ENCODE measurements at places on chromosomes 7 and 10.

- DNase-seq = no peak
Measured at GRCh38 chr7:18221377-18222293, 194.0 kb upstream of the PRPS1L1 start.

- DNase-seq = no peak
Measured at GRCh38 chr10:218798-219197, 83.5 kb downstream of the ZMYND11 start.

DNA sequence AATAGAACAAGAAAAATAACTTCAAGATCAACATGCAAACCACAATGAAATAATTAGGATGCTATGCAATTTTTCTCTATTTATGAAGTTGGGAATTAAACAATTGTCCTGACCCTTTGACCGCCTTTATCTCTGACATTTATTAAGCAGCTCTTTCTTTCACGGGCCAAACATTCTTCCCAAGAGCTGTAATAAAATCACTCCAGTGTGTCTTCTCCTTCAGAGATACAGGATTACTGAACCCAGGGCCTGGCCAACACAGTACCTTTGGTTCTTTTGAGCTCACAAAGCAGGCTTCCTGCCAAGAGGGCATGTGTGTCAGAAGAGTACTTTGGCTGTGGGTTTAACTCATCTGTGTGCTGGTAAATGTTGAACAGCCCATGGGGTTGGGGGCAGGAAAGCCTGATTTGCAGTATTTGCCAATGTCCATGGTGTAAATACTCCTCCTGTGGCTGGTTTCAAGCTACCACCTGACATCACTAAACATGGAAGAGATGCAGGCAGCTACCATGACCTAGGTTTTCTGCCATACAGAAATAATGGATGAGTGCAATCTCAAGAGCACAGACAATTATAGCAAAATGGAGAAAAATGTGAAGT is 121.7 kb downstream of the FANK1 start:
- DNase-seq = no peak

GRCh38 chr10:53009961-53010907 is 237.7 kb upstream of the MBL2 start:
- DNase-seq = no peak

DNA sequence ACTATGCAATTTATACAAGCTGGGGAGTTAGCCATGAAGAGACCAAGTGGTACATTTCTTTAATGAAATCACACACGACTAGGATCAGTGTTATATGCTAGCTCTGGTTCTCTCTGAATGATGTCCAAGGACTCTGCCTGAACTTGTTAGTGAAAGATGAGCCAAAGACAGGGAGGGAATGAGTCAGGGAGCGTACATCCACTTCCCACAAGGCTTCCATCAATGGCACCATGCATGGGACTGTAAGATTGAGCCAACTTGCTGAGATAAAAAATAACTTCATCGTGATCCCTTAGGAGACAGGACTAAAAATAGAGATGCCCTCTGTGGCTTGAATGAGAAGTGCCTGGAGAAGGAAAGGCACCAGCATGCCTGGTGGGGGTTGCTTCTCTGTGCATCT is 629.7 kb downstream of the ACTR3B start:
- DNase-seq = no peak

DNA sequence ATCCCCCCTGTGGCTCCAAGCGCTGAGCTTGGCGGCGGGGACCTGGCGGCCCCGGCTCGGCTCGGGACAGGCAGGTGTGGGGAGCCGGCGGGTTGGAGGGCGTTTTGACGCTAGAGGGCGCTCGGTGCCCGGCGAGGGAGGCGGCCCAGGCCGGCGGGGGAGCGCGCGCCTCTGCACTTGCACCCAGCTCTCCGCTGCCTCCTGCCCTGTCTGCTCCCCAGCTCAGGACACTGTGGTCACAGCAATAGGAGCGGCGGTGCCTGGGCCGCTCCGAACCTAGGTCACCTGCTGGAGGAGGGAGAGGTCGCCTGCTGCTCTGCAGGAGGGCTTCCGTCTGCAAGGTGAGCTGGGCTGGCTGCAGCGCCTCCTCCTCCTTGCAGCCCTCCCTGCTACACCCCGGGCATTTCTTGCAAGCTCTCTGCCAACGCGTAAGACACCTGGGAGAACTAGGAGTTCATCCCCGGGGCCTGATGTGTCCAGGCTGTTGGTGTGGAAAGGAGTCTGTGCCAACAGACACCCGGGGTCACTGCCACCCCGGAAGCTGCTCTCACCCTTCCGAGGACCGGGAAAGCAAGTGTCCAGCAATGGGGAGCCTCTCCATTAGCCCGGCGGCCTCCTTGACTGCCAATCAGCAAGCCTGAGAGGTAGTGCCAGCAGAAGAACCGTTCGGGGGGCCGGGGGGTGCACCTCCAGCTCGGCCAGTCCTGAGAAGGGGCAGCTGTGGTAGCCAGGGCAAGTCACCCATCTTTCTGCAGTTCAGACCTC is 620.4 kb downstream of the GALNT17 start:
- DNase-seq = peak; percentile 14

- no peak for DNase-seq
Measured at GRCh38 chr10:12418725-12419261, 69.4 kb downstream of the CAMK1D start.

- DNase-seq = no peak
Measured at GRCh38 chr10:132492323-132493025, 45.1 kb upstream of the INPP5A start.

GRCh38 chr7:91685544-91685943 is 195.0 kb downstream of the MTERF1 start:
- DNase-seq = no peak

DNA sequence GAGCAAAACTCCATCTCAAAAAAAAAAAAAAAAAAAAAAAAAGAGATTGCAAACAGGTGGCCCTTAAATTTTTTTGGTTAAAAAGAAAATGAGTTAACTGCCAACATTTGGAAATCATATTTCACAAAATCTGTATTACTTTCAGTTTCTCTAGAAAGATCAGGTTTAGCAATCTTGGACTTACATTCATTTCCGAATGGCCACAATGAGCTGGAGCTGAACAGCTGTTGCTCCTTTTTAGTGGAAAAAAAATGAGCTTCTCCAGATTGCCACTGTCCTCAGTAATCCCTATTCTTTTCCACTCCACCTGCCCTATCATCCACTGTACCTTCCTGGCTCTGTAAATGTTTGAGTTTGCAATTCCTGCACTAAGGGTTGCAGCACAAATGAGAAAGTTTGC is 43.6 kb downstream of the RAB11FIP2 start:
- DNase-seq = no peak

GRCh38 chr7:34187798-34188307 is 282.5 kb downstream of the BMPER start:
- no peak for DNase-seq

DNA sequence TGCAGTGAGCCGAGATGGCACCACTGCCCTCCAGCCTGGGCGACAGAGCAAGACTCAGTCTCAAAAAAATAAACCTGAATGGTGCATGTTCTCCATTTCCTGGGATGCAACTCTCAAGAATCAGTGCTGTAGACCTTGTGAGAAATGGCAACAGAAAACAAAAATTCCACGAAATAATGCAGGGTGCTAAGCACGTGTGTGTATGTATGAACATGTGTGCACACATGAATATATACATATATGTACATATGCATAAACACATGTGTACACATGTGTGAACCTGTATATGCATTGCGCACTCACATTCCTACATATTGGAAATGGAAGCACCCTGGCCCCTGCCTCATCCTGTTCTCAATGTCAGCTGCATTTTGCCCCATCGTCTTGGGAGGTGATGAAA is 548.5 kb downstream of the TCERG1L start:
- no peak for DNase-seq

GRCh38 chr10:61179771-61180170 is 235.8 kb upstream of the RHOBTB1 start:
- DNase-seq = no peak

- DNase-seq = no peak
Measured at GRCh38 chr10:114821915-114822443, 399 bp downstream of the FHIP2A start.

DNA sequence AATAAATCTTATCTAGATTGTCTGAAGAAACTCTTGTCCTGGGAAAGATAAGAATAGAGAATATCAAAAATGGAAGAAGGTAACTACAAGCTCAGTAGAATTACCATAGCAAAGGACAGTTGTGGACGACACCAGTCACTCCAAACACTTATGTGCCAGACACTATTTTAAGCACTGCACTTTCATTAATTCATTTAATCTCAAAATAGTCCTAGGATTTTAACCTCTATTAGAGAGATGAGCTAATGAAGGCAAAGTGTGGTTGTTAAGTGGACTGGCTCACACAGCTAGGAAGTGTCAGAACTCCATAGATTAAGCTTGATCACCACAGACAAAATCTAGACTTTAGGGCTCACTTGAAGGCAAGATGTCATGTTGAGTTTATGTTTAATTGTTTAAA is 168.9 kb downstream of the CDC14C start:
- no peak for DNase-seq

GRCh38 chr7:12661581-12661980 is 25.9 kb upstream of the ARL4A start:
- DNase-seq = no peak

DNA sequence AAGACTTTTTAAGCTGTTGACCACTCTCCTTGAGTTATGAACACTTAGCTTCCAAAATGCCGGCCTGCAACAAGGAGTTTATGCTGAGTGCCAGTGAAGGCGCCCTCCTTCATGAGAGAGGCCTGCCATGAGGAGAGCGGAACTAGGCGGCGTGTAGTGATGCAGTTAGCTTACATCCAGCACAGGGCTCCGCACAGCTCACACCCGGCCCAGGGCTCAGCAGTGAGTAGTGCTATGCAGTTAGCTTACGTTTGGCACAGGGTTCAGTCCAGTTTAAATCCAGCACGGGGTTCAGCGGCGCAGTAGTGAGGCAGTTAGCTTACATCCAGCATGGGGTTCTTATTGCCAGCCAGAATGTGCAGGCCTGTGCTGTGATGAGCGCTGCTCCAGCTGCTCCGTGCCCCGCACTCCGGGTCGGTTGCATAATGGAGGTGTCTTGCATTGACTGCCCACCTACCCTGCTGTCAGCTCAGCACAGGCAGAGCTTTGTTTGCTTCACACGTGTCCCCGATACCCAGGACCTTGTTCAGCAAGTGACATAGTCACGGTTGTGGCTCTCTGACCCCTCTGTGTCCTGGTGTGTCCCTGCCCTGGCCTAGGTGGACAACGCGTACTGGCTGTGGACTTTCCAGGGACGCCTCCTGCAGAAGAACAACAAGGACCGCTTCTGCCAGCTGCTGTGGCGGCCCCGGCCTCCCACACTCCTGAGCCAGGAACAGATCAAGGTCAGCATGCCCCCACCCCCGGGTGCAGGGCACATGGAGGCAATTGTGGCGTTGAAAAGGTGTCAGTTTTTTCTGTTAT is 21.9 kb downstream of the EIF3B start:
- DNase-seq = no peak

DNA sequence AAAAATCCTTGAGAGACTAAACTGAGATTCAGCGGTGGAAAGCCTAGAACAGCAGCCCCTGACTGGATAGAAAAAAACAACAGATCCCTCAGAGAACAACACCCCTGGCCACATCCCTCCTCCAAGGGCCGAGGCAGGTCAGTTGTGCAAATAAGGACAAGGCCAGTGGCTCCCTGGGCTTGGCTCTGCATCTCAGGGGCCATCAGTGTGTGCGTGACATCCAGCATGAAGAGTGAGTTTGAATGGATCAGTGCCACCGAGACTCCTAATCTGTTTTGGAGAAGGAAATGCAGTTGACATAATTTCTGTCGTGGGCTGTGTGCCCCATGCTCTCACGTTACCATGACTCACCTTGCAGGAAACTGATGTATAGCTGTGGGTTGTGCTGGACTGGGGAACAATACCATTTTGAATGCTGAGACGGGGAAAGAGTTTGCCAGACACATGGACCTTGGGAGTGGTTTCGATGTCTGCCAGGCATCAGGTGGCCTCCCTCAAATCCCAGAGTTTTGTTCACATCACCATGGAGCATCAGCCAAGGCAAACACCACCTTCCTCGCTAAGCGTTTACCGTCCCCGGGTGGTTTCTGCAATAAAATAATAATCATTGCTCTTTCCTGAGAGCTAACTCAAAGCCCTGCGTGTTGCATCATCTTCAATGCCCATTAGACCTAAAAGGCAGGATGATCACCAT is 153.2 kb upstream of the FZD8 start:
- DNase-seq = no peak

- no peak for DNase-seq
Measured at GRCh38 chr10:94080108-94080507, 86.4 kb downstream of the PLCE1 start.

DNA sequence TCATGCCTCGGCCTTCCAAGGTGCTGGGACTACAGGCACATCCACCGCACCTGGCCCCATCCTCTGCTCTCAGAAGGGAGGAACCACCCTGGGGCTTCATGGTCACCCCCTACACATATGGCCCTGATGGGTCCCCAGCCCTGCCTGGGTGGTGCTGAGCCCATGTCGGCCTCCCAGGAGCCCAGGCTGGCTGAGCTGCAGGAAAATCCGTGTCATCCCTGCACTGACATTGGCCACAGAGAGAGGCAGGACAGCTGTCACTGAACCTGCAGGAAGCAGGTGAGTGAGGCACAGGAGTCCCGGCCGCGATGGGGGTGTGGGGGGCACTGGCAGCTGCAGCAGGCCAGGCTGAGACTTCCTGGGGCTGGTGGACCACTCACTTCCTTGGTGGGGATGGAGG is 8.0 kb downstream of the GRIFIN start:
- DNase-seq = no peak

DNA sequence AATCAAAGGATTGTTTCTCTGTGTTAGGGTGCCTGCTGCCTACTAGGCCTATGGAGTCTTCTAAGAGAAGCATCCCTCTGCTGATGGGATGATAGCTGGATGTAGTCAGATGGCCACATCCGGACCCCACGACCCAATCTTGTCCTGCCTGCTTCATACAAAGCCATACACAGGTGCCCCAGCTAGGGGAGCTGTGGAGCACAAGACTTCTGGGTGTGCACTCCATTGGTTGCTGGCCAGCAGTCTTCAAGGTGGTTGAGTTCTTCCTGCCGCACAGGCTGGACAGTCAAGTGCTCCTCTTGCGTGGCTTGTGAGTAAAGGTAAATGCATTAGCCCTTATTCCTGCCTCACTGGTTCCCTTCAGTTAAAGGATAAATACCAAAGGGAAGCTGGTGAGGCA is 120.2 kb downstream of the TEX36 start:
- no peak for DNase-seq

DNA sequence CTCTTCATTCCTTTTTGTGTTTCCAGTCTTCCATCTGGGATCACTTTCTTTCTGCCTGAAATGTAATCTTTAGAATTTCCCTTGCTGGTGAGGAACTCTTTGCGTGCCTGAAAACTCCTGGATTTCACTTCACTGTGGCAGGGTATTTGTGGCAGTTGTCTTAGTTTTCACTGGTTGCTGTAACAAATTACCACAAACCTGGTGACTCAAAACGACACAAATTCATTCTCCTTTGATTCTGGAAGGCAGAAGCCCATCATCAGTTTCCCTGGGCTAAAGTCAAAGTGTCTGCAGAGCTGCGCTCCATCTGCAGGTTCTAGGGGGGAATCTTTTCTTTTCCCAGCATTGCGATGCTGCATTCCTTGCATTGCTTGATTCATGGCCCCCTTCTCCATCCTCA is 109.3 kb downstream of the RBM20 start:
- no peak for DNase-seq

Measured in CD4-positive, alpha-beta T cell treated with Interleukin-21 for 1 hour (primary cell).